ENCODE measurements at places on chromosomes 12 and 14. TPM values are rescaled to one million over a fixed set of nuclear protein-coding genes. Genes with fewer than 3 reads are reported as not detected.
A peak's percentile ranks its signal among the peaks of the same experiment; 100 is the strongest.

- no peaks in the 10 kb centered on the region for H3K27me3 ChIP-seq
- H3K27ac ChIP-seq: no peak overlapping the region
- H3K36me3 ChIP-seq: no peaks in the 10 kb centered on the region
- no peak overlapping the region for H3K4me3 ChIP-seq
Observed at GRCh38 chr12:116389990-116390389, 112.5 kb upstream of the MED13L start.

- no peaks in the 10 kb centered on the region for H3K4me1 ChIP-seq
- no peaks in the 10 kb centered on the region for H3K36me3 ChIP-seq
- no peak overlapping the region for H3K27ac ChIP-seq
- no peaks in the 10 kb centered on the region for H3K27me3 ChIP-seq
- DNase-seq: no peak
- no peak overlapping the region for H3K4me3 ChIP-seq
Observed at GRCh38 chr12:19646599-19646998, 207.3 kb downstream of the AEBP2 start.

DNA sequence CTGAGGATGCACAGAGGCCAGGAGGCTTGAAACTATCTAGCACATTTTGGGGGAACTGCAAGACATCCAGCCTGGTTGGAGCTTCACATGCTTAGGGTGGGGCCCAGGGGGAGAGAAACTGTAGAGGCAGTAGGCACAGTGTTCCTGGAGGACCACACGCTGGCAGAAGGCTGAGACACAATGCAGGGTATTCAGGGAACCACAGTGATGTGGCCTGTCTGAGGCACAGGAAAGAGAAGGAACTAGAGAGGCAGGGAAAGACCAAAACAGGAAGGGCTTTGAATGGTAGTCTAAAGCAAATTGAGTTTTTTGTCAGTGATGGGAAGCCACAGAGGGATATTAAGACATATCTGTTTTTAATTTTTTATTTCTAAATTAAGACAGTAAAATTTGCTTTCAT is 100.2 kb upstream of the PRICKLE1 start:
- H3K27me3 ChIP-seq: no peaks in the 10 kb centered on the region

ABCB9 gene
- total RNA-seq: 5.4 TPM

VDR gene
- 0.93 TPM for total RNA-seq

GPR137C gene
- 0.19 TPM for total RNA-seq

DNA sequence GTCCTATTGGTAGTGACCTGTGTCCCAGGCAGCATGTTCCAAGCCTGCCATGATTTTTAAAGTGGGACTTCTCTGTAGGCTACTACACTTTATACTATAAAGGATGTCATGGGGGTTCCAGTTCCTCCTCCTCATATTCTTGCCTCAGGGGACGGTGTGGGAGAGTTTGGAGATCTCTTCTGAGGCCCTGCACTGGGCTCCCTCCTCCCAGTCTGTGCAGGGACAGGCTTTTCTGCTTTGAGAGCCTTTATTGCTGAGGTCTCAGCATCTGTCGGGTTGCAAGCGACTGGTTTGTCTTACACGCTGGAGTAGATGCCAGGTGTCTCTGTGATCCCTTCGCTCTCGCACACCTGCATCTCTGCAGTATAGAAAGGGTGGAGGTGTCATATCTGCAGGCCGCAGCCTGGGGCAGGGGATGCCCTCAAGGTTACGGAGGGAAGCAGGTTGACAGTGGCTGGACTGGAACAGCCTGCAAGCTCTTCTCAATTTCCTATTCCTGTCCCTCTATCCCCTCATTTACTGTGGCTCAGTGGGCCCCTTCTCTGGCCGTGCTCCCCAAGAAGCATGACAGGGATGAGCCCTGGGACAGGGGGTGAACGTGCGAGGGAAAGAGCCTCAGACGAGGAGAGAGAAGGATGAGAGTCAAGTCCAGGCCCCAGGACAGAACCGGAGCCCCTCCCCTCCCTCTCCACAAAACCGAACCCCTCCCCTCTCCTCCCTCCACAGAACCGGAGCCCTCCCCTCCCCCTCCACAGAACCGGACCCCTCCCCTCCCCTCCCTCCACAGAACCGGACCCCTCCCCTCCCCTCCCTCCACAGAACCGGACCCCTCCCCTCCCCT is 51.3 kb downstream of the SLC6A12 start:
- H3K4me1 ChIP-seq: no peaks in the 10 kb centered on the region
- no peak overlapping the region for H3K27ac ChIP-seq
- no peak for DNase-seq
- no peaks in the 10 kb centered on the region for H3K36me3 ChIP-seq

KRT75 gene
- not detected for total RNA-seq

GRCh38 chr12:120971299-120972180 is 6.8 kb upstream of the HNF1A start:
- H3K36me3 ChIP-seq: no peaks in the 10 kb centered on the region
- H3K27me3 ChIP-seq: no peaks in the 10 kb centered on the region
- peak; percentile 29 for DNase-seq

GRCh38 chr12:64780531-64781279 is 21.5 kb upstream of the GNS start:
- H3K36me3 ChIP-seq: no peaks in the 10 kb centered on the region
- H3K4me3 ChIP-seq: peak overlapping the region; percentile 43
- no peak overlapping the region for H3K27ac ChIP-seq
- H3K27me3 ChIP-seq: peaks cover 60% of the 10 kb centered on the region
- DNase-seq: peak; percentile 19

TAS2R8 gene
- total RNA-seq: not detected

FGF6 gene
- total RNA-seq: not detected

DPF3 gene
- total RNA-seq: 0.27 TPM

DNA sequence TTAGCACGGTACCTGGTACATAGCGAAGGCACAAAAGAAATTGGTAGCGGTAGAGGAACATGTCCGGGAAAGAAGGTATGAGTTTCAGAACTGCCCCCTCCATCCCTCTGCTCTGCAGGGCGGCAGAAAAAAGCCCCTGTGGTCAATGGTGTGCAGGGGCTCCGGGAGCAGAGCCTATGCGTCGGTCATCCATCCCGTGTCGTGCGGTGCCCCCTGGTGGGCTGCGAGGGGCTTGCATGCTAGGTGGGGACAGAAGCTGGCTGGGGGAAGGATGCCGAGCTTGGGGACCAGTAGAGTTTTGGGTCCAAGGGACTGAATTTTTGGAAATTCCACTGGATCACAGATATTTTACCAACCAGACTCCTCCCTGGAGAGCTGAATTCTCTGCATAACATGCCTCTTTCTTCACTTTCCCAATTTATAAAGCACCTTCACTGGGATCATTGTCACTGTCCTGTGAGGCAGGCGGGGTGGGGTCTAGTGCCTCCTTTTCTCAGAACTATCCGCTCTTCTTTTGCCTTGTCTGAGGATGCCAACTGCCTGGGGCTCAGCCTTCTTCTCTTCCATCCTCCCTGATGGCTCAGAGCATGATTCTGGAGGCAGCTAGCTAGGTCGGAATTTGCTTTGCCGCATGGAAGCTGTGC is 148.7 kb downstream of the SMOC1 start:
- H3K4me1 ChIP-seq: no peaks in the 10 kb centered on the region
- H3K36me3 ChIP-seq: no peaks in the 10 kb centered on the region
- no peak overlapping the region for H3K4me3 ChIP-seq
- H3K27me3 ChIP-seq: no peaks in the 10 kb centered on the region
- no peak overlapping the region for H3K27ac ChIP-seq

GRCh38 chr12:1382826-1383225 is 211.6 kb downstream of the FBXL14 start:
- no peak overlapping the region for H3K4me3 ChIP-seq
- no peak for DNase-seq
- no peaks in the 10 kb centered on the region for H3K4me1 ChIP-seq
- H3K36me3 ChIP-seq: peaks cover 9% of the 10 kb centered on the region
- no peaks in the 10 kb centered on the region for H3K27me3 ChIP-seq

TBX5 gene
- total RNA-seq: not detected

DNA sequence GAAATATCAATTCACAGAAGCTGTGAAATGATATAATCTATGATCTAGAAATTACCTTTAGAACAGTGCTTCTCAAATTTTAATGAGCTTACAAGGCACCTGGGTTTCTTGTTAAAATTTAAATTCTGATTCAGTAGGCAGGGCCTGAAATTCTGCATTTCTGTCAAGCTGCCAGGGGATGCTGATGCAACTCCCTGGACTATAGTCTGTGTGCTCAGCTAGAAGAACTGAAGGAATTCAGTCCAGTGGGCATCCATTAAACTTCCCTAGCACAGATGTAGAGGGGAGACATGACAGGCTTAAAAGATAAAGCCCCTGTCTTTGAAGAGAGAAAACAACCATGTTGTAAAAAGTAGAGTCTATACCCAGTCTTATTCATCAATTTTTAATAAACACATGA is 441.8 kb downstream of the TMTC2 start:
- no peak overlapping the region for H3K4me3 ChIP-seq
- H3K27ac ChIP-seq: no peak overlapping the region
- no peaks in the 10 kb centered on the region for H3K4me1 ChIP-seq

DNA sequence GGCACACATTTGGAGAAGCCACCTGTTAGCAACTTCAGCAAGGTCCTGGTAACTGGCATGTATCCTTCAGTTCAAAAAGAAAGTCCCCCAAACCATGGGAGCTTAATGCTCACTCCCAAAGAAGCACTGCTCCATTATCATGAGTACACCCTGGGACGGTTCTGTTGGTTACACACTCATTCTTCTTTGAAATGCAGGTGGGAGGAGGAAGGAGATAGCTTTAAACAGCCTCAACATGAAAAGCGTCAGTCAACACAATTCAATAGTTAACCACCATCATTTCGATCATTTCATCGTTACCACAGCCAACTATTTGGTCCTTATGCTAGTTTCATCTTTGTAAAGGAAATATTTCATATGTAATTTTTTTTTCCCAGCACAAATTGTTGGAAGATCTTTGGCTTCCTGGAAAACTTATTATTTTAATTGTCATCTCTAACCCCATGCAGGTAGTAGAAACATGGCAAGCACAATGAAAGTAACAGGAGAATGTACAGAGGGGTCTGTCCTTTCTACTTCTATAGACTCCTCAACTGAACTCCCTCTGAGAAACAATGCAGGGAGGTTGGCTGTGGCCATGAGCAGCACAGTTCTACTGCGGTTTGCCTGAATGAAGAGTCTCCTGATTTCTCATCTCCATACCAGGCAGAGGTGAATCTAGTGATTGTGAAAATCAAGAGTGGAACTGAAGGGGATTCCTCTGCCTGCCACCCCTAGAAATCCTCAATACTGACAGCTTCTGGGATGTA is 196.4 kb upstream of the FOXN3 start:
- no peak for DNase-seq
- no peaks in the 10 kb centered on the region for H3K27me3 ChIP-seq
- H3K27ac ChIP-seq: no peak overlapping the region
- no peaks in the 10 kb centered on the region for H3K36me3 ChIP-seq

- no peak for DNase-seq
- H3K36me3 ChIP-seq: no peaks in the 10 kb centered on the region
- H3K4me3 ChIP-seq: no peak overlapping the region
- H3K27ac ChIP-seq: no peak overlapping the region
- no peaks in the 10 kb centered on the region for H3K27me3 ChIP-seq
Observed at GRCh38 chr12:3178671-3179313, 101.6 kb downstream of the TSPAN9 start.

DNA sequence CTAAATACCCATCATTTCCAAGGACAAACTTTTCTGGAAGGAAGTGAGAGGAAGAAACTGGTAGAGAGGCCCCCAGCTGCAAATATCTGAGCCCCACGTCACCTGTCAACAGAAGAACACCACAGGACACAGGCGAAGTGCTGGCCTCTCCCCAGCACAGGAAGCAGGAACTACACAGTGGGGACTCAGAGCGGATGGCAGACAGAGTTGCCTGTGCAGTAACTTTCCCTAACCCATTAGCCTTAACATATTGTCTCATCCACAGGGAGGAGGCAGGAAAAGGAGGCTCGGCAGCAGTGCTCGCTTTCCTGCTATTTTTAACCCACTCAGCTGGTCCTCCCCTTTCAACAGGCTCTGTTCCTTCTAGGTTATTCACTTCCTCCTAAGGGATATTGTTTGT is 111.5 kb upstream of the TMPO start:
- DNase-seq: no peak
- peaks cover 12% of the 10 kb centered on the region for H3K4me1 ChIP-seq
- no peak overlapping the region for H3K4me3 ChIP-seq
- no peaks in the 10 kb centered on the region for H3K27me3 ChIP-seq
- no peaks in the 10 kb centered on the region for H3K36me3 ChIP-seq

- peaks cover 30% of the 10 kb centered on the region for H3K36me3 ChIP-seq
- peaks cover 84% of the 10 kb centered on the region for H3K4me1 ChIP-seq
- no peak overlapping the region for H3K4me3 ChIP-seq
- H3K27me3 ChIP-seq: no peaks in the 10 kb centered on the region
Observed at GRCh38 chr14:91234791-91235114, 9.8 kb downstream of the GPR68 start.
